ENCODE measurements at places on chromosomes 12 and 14. TPM values are rescaled to one million over a fixed set of nuclear protein-coding genes. Genes with fewer than 3 reads are reported as not detected.

- DNase-seq, result no peak
Measured at GRCh38 chr12:48185181-48185919, 1.9 kb downstream of the CCDC184 start.

GRCh38 chr12:121668750-121669520 lies 519 bp downstream of the MORN3 start:
- DNase-seq, result peak; percentile 61

GRCh38 chr12:128810182-128811127 lies 13.3 kb downstream of the SLC15A4 start:
- DNase-seq, result no peak

- no peak for DNase-seq
Measured at GRCh38 chr14:25521616-25522015, 471.7 kb upstream of the STXBP6 start.

GRCh38 chr14:21041676-21042433 lies at the start of gene RNASE7:
RNASE7 (plus strand) TSS chr14:21042362; CDS start chr14:21042993, 631 bp downstream.
- no peak for DNase-seq

GRCh38 chr14:35287431-35288013 lies 4.7 kb upstream of the PSMA6 start:
- no peak for DNase-seq

DNA sequence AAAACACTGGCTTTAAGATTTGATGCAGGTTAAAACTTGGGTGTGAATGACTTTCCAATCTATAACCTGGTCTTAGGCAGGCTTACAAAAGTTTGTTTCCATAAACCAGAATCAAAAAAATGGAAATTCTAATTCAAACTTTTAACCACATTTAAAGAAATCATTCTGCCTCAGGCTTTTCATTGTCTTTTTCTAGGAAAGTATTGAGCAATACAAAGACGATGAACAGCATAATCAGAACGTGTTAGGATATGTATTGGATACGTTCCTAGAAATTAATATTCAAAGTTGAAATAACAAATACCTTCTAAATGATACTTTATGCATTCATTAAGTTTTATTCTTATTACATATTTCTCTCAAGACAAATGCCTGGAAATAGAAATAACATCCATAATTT lies 172.9 kb downstream of the CEP128 start:
- DNase-seq, result no peak

- DNase-seq, result no peak
Measured at GRCh38 chr12:27107986-27108385, 25.6 kb upstream of the C12orf71 start.

- no peak for DNase-seq
Measured at GRCh38 chr12:78795934-78796445, 68.6 kb upstream of the SYT1 start.

- DNase-seq, result peak; percentile 88
Measured at GRCh38 chr14:85415015-85415712, 114.8 kb upstream of the FLRT2 start.

- no peak for DNase-seq
Measured at GRCh38 chr14:91012045-91012444, 48.4 kb downstream of the RPS6KA5 start.

DNA sequence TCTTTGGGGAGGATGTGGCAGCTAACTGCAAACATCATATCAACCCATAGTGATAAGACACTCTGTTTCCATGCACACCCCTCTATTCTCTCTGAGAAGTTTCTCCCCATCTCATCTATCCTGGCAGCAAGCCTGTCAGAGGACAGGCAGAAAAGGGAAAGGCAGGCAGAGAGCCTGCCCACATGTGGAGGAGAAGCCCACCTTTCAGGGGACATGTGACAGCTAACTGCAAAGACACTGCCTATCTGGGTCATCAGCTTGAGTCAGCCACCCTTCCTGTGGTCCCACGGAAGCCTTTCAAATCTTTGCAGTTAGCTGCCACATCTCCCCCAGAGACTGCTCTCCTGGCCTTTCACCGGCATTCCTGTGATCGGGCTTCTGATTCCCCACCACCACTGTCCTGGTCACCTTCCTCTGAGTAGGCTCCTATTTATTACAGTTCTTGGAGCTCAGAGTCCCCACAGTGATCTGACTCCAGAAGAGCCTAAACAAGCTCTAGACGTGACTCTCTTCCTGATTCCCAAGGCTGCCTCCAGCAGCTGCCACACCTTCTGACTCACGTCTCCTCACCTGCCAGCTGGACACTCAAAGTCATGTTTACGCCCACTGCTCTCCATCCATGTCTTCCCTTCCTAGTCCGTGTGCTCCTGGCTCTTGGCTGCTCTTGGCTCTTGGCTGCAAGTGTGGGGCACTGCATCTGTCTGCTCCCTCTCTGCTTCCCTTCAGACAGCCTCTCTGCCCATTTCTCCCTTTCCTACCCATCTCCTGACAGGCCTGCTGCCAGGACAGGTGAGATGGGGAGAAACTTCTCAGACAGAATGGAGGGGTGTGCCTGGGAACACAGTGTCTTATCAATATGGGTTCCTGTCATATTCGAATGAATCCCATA lies 7.5 kb upstream of the KRT1 start:
- peak; percentile 80 for DNase-seq

- peak; percentile 72 for DNase-seq
Measured at GRCh38 chr12:103771466-103771865, 69.6 kb downstream of the NT5DC3 start.

DNA sequence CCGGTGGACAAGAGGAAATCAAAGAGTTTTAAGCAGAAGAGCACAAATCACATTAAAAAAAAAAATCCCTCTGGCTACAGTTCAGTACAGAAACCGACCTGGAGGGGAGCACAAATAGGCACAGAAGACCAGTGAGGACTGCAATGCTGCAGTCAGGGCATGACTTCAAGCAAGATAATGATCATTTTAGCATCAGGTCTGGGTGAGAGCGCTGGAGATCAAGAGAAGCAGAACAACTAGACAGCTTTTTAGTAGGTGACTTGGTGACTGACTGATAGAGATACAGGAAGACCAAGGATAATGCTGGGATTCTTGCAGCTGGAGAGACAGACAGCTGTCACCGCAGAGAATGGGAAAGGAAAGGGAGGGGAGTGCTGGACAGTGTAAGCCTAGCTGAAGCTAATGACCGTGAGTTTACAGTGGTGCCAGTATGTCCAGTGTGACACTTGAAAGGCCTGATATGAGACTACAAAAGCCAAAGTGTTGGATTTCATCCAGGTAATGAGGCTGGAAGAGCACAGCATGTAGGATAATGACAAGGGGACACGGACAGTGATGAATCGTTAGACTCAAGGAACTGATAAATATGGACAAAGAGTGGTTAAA lies 5.6 kb downstream of the NFYB start:
- DNase-seq, result no peak

- DNase-seq, result no peak
Measured at GRCh38 chr14:77640756-77641533, 24.5 kb upstream of the SPTLC2 start.

DNA sequence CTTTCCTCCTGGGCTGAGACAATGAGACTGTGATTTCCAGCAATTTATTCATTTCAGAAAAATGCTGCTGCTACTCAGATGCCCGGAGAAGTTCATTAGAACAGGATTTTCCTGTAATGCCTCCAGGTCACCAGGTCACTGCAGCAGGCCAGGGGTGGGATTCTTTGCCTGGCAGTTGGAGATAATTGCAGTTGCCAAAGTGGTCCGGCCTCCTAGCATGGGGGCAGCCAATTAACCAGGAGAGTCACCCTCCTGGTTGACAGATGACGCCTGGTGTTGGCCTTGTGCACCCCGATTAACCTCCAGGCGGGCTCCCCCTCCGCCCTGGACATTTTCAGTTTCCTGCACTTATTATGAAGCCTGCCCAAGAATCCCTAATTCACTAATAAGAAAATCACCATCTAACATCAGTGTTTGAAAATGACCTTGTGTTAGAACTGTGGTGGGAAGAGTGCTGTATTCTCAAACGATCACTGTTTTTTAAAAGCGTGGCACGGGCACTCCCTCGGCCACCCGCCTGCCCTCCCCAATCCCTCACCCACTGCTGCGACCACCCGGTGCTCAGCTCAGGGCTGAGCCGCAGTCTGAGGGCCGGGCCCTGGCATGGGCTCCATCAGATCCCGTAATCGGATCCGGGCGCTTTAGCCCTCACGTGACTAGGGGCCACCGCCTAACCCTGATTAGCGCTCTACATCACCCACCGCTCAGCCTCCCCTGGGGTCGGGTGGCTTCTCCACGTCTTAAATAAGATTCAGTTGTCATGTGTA lies 12.9 kb downstream of the RIMBP2 start:
- DNase-seq, result no peak

ADCY6 gene
- 19.0 TPM for total RNA-seq

INSM2 gene
- total RNA-seq, result 0.07 TPM

TBC1D30 gene
- 16.8 TPM for total RNA-seq

Data from PC-3 (cell line).